ENCODE measurements at places on chromosomes 16 and 17. TPM values are rescaled to one million over a fixed set of nuclear protein-coding genes. Genes with fewer than 3 reads are reported as not detected.

GRCh38 chr17:78966123-78966813, 13.5 kb downstream of the LGALS3BP start:
- no peak for DNase-seq
- no peak overlapping the region for H3K4me3 ChIP-seq
- H3K27ac ChIP-seq, result no peak overlapping the region

GRCh38 chr17:43200127-43200526, 11.5 kb upstream of the TMEM106A start:
- H3K4me3 ChIP-seq, result no peak overlapping the region
- no peak overlapping the region for H3K27ac ChIP-seq
- H3K36me3 ChIP-seq, result peaks cover 12% of the 10 kb centered on the region
- H3K4me1 ChIP-seq, result no peaks in the 10 kb centered on the region

GRCh38 chr16:55710466-55710865, 54.7 kb downstream of the SLC6A2 start:
- DNase-seq, result no peak
- H3K4me1 ChIP-seq, result no peaks in the 10 kb centered on the region
- H3K4me3 ChIP-seq, result no peak overlapping the region
- H3K27ac ChIP-seq, result no peak overlapping the region
- H3K27me3 ChIP-seq, result peaks cover 11% of the 10 kb centered on the region

- H3K27me3 ChIP-seq, result no peaks in the 10 kb centered on the region
- no peak overlapping the region for H3K4me3 ChIP-seq
- H3K4me1 ChIP-seq, result peaks cover 9% of the 10 kb centered on the region
- no peaks in the 10 kb centered on the region for H3K36me3 ChIP-seq
- no peak overlapping the region for H3K27ac ChIP-seq
- DNase-seq, result no peak
These were observed 128.1 kb downstream of the RGS9 start for GRCh38 chr17:65265276-65265675.

DNA sequence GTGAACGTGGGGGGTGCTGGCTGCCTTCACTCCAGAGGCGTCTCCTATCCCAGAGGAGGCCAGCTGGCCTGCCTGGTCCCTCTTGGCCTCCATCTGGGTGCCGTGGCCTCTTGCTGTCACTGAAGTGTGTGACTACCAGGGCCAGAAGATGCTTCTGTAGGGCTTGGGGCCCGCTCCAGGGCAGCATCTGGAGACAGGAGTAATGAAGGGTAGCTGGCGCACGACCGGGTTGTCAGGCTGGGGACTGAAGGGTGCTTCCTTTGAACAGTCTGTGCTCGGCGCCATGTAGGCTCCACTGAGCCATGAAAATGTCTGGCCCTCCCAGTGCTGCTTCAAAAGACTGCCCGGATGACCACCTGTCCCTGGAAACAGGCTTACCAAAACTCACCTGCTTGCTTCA, 31.3 kb downstream of the ASIC2 start:
- no peak for DNase-seq
- H3K4me3 ChIP-seq, result no peak overlapping the region
- peaks cover 5% of the 10 kb centered on the region for H3K4me1 ChIP-seq
- no peak overlapping the region for H3K27ac ChIP-seq
- no peaks in the 10 kb centered on the region for H3K27me3 ChIP-seq

GRCh38 chr16:8967132-8967821, 3.6 kb upstream of the USP7 start:
- H3K27ac ChIP-seq, result no peak overlapping the region
- H3K4me3 ChIP-seq, result no peak overlapping the region
- H3K27me3 ChIP-seq, result no peaks in the 10 kb centered on the region
- no peaks in the 10 kb centered on the region for H3K36me3 ChIP-seq
- DNase-seq, result no peak
- no peaks in the 10 kb centered on the region for H3K4me1 ChIP-seq

DNA sequence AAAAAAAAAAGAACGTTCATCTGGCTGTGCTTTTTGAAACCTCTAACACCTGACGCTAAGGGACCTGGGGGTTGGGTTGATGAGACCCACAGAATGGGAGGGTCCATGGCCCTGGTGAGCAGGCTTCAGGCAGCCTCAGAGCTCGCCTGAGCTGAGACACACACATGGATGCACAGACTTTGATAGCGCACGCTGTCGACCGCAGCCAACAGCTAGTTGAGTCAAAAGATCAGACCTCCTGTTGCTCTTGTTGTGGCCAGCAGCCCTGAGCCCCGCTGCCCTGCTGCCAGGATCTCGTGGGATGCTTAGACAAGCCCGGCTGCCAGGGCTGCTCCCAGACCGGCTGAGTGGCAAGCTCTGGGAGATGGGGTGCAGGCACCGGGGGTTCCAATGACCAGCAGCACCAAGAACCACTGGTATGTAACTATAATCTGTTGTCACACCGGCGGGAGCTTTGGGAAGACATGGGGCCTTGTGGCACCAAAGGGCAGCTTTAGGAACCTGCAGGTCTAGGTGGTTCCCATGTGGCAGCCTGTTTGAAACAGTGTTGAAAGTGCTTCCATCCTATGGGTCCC, 20.0 kb upstream of the MEAK7 start:
- no peak for DNase-seq
- no peaks in the 10 kb centered on the region for H3K36me3 ChIP-seq
- no peaks in the 10 kb centered on the region for H3K4me1 ChIP-seq
- no peak overlapping the region for H3K4me3 ChIP-seq
- no peaks in the 10 kb centered on the region for H3K27me3 ChIP-seq

Gene CDRT15
- total RNA-seq, result not detected

Gene MT1H
- not detected for total RNA-seq

Gene C1QTNF1
- total RNA-seq, result 21.0 TPM

Gene CCL7
- total RNA-seq, result not detected

Measured in PC-3 (cell line).